ENCODE measurements at places on chromosomes 4 and X. TPM values are rescaled to one million over a fixed set of nuclear protein-coding genes. Genes with fewer than 3 reads are reported as not detected.

AGA gene
- 40.0 TPM for total RNA-seq

HMGN5 gene
- 0.29 TPM for total RNA-seq

DUSP21 gene
- not detected for total RNA-seq

SMS gene
- total RNA-seq, result 74.2 TPM

ADH1B gene
- total RNA-seq, result not detected

HHIP gene
- 143 TPM for total RNA-seq

FAAH2 gene
- total RNA-seq, result not detected
